ENCODE measurements at places on chromosomes 11 and 22.

DNA sequence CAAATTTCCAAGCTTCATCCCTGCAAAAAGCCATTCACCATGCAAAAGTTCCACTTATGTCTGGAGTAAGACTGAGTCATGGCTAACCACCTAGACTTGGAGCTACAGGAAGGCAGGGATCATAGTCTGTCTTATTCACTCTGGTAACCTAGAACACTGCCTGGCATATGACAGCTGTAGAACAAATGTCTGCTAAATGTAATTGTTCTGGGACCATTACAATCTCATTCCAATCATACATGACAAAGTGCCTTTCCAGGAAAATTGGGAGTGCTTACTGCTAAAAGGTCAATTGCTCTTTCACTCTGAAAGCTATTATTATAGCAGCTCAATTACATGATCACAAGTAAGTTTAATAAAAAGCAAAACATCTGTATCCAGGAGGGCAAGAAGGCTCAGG is 99.1 kb upstream of the CHRM4 start:
- DNase-seq = no peak

- no peak for DNase-seq
Measured at GRCh38 chr22:47061226-47061625, 298.8 kb downstream of the TBC1D22A start.

DNA sequence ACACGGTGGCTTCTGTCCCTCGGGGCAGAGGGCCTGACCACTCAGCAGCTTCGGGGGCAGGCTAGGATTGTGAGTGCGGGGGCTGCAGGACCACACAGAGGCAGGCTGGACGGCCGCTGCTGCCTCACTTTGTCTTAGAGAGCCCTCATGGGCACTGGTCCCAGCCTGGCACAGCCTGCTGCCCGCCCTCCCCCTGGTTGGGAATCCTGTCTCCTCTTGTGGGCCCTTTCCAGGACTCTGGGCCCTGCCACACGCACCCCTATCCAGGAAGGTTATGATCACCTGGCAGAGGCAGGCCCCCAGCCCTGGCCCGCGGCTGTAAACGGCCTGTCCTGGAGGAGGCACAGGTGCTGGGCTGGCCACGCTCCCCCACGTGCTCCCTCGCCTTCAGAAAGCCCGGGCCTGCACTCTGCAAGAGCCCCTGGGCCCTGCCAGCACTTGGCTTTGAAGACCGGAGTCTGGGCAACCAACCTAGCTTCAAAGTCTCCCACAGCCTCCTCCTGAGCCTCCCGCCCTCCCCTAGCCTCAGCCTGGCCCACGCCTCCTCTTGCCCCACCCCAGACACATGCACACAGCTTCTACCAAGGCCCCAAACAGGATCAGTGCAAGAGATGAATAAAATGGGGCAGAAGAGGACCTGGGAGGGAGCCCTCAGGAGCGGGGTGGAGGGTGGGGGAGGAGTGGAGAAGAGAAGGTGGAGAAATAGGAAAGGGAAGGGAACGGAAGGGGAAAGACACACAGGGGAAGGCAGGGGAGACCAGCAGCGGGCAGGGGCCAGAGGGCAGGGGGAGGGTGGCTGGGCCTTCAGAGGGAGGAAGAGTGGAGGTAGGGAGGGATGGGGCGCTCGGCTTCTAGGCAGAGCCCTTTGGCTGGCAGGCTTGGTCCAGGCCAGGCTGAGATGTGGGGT is 31.0 kb downstream of the SYT7 start:
- no peak for DNase-seq

DNA sequence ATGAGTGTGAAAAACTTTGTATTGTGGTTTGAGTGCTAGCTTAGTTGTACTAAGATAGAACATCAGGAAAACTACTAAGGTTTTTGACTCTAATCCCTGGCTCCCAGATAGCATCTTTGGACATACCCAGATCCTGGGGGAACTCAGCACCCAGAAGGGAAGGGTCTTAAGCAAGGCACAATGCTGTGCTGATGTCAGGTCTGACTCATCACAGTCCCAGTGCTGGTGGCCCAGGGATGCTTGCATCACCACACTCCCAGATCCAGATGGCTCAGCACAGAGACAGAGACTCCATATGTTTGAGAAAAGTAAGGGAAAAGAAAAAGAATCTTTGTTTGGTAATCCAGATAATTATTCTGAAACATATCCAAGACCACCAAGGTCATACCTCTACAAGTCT is 18.3 kb upstream of the OR56A3 start:
- no peak for DNase-seq
